ENCODE measurements at places on chromosomes 13 and 19.

DNA sequence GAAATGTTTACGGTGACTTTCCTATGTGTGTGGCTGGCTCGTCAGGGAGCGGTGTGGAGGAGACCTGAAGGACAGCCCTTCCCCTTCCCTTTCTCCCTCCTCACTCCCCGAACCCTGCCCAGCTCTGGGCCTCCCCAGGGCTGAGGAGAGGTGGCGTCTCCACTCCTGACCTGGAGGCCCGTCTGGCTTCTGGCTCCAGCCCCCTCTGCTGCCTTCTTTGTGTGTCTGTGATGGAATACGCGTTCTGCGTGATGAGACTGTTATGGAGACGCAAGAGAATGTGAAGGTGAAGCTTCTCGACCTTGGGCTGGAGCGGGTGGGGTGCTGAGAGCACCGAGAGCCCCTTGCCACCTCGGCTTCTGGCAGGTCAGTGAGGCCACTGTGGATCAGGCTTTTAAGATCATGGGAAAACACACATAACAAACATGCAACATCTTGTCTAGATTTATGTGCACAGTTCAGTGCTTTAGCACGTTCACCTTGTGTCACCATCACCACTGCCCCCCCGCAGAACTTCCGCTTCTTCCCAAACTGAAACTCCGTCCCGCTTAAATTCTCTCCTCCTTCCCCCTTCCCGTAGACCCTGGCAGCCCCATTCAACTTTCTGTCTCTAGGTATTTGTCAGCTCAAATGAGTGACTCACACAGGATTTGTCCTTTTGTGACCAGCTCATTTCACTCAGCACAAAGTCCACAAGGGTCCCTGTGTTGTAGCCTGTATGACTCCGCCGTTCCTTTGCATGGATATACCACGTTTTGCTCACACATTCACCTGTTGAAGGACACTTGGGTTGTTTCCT, 24.7 kb downstream of the ATP11A start:
- DNase-seq: no peak

DNA sequence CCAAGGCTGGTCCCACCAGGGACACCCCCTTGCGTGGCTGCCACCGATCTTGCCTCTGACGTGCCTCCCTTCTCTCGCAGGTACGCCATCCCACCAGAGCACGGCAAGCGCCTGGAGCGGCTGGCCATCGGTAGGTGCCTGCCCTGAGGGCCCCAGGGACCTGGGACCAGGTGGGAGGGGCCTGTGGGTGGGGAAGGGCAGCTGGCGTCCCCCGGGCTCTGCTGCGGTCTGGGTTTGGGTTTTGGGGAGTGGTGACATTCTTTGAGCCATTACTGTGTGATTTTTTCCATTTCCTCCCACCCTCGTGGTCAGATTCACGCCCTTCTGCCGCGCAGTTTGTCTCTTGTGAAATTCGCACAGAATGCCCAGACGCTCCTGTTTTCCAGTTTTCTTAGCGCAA, 102.0 kb downstream of the KDM4B start:
- no peak for DNase-seq

- DNase-seq: no peak
Observed at GRCh38 chr19:10432736-10433130, 12.4 kb downstream of the PDE4A start.

GRCh38 chr13:36997716-36998427, 1.3 kb downstream of the ALG5 start:
- no peak for DNase-seq

- DNase-seq: no peak
Observed at GRCh38 chr19:50255115-50255514, 51.7 kb downstream of the MYH14 start.

GRCh38 chr13:71799324-71799723, 67.7 kb downstream of the DACH1 start:
- no peak for DNase-seq

- DNase-seq: no peak
Observed at GRCh38 chr19:10648360-10648759, 5.8 kb upstream of the ILF3 start.

DNA sequence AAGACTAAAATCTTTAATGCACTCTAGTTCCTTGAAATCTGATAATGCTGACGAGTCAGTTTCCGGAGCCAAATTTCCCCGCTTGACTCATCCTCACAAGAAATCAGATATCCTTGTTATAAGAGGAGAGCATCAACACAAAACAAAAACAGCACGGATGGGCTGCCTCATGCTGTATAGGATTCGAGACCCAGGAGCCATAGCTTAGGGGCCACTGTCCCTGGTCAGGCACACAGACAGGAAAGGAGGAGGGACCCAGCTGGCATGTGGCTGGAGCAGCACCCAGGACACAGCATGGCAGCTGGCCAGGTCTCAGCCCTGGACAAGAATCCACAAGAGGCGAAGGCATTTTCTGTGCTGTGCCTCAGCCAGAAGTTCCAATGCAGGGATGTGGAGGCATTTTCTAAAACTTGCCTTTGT, 110.2 kb upstream of the SPATA13 start:
- DNase-seq: peak; percentile 71
